ENCODE measurements at places on chromosomes 2 and 18. TPM values are rescaled to one million over a fixed set of nuclear protein-coding genes. Genes with fewer than 3 reads are reported as not detected.
A peak's percentile ranks its signal among the peaks of the same experiment; 100 is the strongest.

- no peak for DNase-seq
Measured at GRCh38 chr2:112924360-112924759, 13.4 kb downstream of the IL37 start.

- DNase-seq, result no peak
Measured at GRCh38 chr2:98385050-98385699, 38.9 kb downstream of the CNGA3 start.

DNA sequence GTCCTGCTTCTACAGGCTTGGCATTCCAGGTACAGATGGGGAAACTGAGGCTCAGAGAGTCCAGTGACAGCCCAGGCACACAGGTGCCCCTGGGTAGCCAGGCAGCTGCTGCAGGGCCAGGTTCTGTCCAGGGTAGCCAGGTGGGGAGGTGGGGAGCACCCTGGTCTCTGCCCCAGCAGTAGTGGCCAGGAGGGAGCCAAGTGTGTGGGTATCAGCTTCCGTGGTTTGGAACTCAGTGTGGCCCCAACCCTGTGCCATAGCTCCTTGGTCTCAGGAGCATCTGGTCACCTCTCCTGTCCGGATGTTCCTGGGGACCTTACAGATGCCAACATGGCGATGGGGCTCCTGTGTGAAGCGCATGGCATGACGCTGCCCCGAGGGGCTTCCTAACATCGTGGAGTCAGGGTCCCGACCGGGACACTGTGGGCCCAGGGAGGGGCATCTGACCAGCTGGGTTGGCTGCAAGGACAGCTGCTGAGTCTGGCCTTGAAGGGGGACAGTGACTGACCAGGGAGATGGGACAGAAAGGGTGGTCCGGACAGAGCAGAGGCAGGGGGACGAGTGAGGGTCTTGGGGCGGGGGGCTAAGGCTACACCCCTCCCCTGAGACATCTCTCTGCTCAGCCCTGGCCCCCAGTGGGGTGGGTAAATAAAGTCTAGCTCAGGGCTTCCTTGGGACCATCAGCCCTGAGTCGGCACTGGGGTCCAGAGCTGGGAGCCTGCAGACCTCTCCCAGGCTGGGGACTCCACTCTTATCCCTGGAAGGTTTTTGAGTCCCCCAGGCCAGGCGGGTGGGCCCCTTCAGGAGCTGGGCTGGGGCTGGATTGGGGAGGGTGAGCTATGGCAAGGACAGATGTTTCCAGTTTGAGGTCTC, 76.0 kb upstream of the SMAD7 start:
- DNase-seq, result peak; percentile 77

The POTEC gene
- not detected for total RNA-seq

The CYTIP gene
- total RNA-seq, result 12.5 TPM

The SGPP2 gene
- 24.8 TPM for total RNA-seq

The FOXI3 gene
- total RNA-seq, result not detected

The PPIL3 gene
- total RNA-seq, result 16.2 TPM
